CD14-positive monocyte (primary cell): ENCODE measurements at places on chromosomes 1 and 21.

DNA sequence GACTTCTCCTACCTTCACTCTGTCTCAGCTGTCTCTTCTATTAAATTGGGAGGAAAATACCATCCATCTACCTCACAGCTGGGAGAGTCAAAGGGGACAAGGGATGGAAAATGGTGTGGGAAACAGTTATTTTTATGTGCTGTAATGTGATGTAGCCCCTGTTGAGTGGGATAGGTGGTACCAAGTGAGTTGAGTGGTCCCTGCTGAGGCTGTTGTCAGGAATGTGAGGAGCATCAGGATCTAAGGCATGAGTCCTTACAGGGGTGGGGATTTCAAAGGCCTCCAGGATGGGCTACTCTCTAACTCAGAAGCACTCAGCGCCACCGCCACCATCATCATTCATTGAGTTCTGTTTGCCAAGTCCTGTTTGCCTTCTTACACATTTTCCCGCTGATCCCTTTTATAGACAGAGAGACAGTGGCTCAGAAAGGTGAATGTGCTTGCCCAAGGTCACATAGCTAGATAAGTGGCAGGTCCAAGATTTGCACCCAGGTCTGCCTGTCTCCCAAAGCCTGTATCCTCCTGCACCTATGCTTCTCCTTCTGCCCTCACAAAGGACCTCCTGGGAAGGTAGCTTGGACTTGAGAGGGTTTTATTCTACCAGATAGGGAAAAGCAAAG lies 4.6 kb upstream of the ID3 start:
- H3K27ac ChIP-seq, result no peak overlapping the region
- peaks cover 61% of the 10 kb centered on the region for H3K27me3 ChIP-seq
- no peaks in the 10 kb centered on the region for H3K36me3 ChIP-seq
- DNase-seq, result no peak
- no peak overlapping the region for H3K4me3 ChIP-seq

- no peaks in the 10 kb centered on the region for H3K36me3 ChIP-seq
- no peaks in the 10 kb centered on the region for H3K27me3 ChIP-seq
- no peak overlapping the region for H3K4me3 ChIP-seq
- DNase-seq, result no peak
- no peak overlapping the region for H3K27ac ChIP-seq
These were observed 4.1 kb downstream of the MYBPH start for GRCh38 chr1:203171341-203172183.

DNA sequence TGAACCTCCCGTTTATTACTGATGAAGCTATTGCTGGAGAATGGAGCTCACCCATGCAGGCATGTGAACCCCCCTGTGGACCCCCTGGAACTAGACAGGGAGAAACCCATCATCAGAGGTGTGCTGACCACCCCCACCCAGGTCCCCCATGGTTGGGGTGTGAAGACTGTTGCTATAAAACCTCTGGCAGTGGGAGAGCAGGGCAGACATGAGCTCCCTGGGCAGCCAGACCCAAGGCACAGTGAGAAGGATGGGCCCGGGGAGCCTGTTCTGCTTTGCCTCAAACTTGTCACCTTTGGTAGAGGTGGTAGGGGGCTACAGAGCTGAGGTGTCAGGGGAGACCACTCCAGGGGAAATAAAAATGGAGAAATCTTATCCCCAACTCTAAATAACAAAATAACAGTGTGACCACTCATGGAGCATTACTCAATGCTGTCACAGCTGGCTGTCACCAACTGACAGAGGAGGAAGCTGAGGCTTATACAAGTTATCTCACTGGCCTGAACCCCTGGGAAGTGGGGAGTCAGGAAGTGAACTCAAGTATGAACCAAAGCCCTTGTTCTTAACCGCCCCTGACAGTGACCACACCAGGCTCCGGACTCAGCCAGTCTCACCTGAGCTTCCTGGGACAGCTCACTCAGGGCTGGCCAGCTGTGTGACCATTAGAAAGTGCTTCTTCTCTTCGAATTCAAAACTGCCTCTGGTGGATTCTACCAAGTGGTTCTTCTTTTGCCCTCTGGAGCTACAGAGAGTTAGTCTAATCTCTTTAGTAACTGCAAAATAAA lies 698.8 kb downstream of the MATN1 start:
- H3K4me3 ChIP-seq, result no peak overlapping the region
- no peaks in the 10 kb centered on the region for H3K4me1 ChIP-seq
- no peaks in the 10 kb centered on the region for H3K36me3 ChIP-seq
- peaks cover 3% of the 10 kb centered on the region for H3K27me3 ChIP-seq

DNA sequence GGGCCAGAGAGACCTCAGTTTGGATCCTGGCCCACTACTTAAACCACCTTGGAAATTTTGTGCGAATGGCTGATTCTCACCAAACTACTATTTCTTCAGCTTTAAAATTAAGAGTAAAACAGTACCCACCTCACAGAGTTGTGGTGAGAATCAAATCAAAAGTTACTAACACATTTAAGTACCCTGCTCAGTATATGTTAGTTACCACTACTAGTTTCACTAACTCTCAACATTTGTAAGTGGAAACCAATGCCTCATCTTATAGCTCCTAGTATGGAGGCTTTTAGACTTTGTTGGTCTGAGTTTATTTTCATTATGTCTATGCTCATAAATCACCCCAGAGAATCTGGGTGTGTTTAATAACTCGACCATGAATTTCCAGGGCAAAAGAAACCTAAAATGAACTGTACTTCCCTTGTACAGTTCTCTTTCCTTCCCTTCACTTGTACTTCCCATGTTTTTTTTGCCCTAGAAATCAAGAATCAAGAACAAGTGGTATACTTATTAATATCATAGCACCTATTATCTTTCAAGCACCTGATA lies 11.6 kb upstream of the SERBP1 start:
- peaks cover 7% of the 10 kb centered on the region for H3K4me1 ChIP-seq
- H3K27me3 ChIP-seq, result no peaks in the 10 kb centered on the region
- DNase-seq, result no peak
- no peak overlapping the region for H3K4me3 ChIP-seq
- H3K36me3 ChIP-seq, result no peaks in the 10 kb centered on the region
- H3K27ac ChIP-seq, result no peak overlapping the region

GRCh38 chr1:87202922-87203655 lies 125.6 kb upstream of the LMO4 start:
- no peak for DNase-seq
- no peak overlapping the region for H3K4me3 ChIP-seq
- peaks cover 5% of the 10 kb centered on the region for H3K4me1 ChIP-seq
- H3K27ac ChIP-seq, result no peak overlapping the region
- H3K36me3 ChIP-seq, result no peaks in the 10 kb centered on the region

DNA sequence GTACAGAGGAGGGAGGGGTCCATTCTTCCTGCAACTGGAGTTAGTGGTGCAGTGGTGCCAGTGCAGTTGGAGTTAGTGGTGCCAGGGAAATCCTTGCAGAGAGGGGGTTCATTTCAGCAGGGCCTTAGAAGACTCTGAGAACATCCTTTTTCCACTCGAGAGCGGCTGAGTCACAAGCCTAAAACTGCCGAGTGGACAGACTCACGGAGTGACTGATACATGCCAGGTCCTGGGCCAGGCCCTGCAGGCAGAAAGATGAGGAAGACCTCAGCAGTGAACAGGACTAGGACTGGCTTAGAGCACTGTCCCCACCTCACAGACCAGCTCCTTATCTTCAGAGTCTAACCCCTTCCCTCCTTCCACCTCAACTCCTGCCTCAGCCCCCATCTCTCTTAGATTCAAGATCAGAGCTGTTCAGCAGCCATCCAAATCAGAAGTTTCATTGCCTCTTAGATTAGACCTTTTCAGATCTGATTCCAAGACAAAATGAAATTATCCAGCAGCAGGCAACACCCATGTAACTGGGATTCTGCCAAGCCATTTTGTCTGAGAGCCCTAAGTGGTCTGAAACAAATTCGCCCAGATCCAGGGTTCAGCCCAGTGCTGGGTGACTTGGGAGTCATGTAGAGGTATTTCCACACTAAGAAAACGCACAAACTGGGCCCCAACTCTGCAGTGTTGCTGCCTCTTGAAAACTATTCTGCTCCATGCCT lies 12.7 kb upstream of the IKBKE start:
- H3K4me1 ChIP-seq, result peaks cover 16% of the 10 kb centered on the region
- DNase-seq, result peak; percentile 77
- H3K27me3 ChIP-seq, result no peaks in the 10 kb centered on the region
- peaks cover 85% of the 10 kb centered on the region for H3K36me3 ChIP-seq

DNA sequence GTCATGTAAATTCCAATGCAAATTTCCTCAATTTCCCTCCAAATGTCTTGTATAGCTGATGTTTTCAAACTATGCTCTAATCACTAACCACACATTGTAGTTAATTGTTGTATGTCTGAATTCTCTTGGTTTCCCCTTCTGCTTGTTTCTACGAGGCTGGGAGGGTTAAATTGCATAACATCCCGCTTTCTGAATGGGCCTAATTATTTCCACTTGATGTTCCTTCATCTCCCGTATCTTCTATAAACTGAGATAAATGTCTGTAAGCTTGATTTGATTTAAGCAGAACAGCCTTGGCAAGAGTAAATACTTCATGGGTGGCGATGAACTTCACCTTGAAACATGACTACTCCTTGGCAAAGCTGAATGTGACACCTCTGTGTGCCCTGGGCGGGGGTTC lies 72.2 kb downstream of the SERINC2 start:
- no peak for DNase-seq
- no peaks in the 10 kb centered on the region for H3K36me3 ChIP-seq
- no peaks in the 10 kb centered on the region for H3K27me3 ChIP-seq
- no peak overlapping the region for H3K27ac ChIP-seq

- no peak overlapping the region for H3K4me3 ChIP-seq
- no peaks in the 10 kb centered on the region for H3K27me3 ChIP-seq
- no peaks in the 10 kb centered on the region for H3K36me3 ChIP-seq
- H3K4me1 ChIP-seq, result peaks cover 23% of the 10 kb centered on the region
- no peak overlapping the region for H3K27ac ChIP-seq
These were observed 61.9 kb downstream of the WNT9A start for GRCh38 chr1:227885648-227886502.

DNA sequence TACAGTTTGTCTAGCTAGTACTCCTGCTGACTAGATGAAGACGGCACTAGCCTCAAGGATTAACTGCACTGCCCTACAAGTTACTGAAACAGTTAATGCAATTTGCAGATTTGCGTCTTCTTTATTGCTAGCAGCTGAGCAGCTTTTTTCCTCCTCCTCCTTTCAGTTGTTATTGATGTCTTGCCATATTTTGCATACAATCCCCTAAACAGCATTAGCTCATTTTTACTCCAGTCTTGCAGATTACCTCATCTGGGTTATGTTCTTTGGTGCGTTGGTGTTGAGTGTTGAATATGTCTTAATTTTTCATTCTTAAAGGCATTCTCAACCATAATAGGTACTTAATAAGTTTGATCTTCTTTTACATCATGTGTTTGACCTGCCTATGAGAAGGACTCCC lies 363.4 kb upstream of the LYPLAL1 start:
- no peaks in the 10 kb centered on the region for H3K36me3 ChIP-seq
- H3K27me3 ChIP-seq, result no peaks in the 10 kb centered on the region
- no peak for DNase-seq
- no peak overlapping the region for H3K4me3 ChIP-seq
- H3K4me1 ChIP-seq, result no peaks in the 10 kb centered on the region

DNA sequence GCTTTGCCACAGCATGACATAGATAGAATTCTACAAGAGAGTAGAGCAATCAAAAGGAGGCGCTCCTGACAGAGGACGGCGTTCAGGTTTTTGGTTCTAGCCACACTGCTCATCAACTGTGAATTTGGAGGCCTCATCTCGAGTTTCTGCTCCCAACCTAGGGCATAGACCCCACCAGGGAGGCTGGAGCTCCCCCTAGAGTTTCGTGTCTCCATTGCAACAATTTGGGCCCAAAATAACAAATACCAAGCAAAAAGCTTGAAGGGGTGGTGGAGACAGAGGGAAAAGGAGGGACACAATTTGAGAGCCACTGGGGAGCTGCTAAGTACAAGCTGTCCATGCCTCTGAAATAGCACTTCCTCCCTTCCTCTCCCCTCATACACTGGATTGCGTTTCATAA lies 297.0 kb downstream of the GPATCH2 start:
- H3K4me3 ChIP-seq, result no peak overlapping the region
- no peaks in the 10 kb centered on the region for H3K4me1 ChIP-seq
- H3K36me3 ChIP-seq, result no peaks in the 10 kb centered on the region
- DNase-seq, result no peak
- no peak overlapping the region for H3K27ac ChIP-seq
- no peaks in the 10 kb centered on the region for H3K27me3 ChIP-seq

- H3K27ac ChIP-seq, result no peak overlapping the region
- H3K4me1 ChIP-seq, result no peaks in the 10 kb centered on the region
- H3K36me3 ChIP-seq, result no peaks in the 10 kb centered on the region
- H3K27me3 ChIP-seq, result no peaks in the 10 kb centered on the region
These were observed 50.1 kb downstream of the HUNK start for GRCh38 chr21:31922881-31923280.

- DNase-seq, result no peak
- no peak overlapping the region for H3K4me3 ChIP-seq
These were observed 454.8 kb upstream of the ADAMTS5 start for GRCh38 chr21:27421654-27422053.

GRCh38 chr21:46472246-46472645 lies 13.6 kb downstream of the DIP2A start:
- peaks cover 16% of the 10 kb centered on the region for H3K4me1 ChIP-seq
- DNase-seq, result peak; percentile 43
- no peaks in the 10 kb centered on the region for H3K27me3 ChIP-seq
- no peak overlapping the region for H3K4me3 ChIP-seq
- H3K36me3 ChIP-seq, result peaks cover 13% of the 10 kb centered on the region

DNA sequence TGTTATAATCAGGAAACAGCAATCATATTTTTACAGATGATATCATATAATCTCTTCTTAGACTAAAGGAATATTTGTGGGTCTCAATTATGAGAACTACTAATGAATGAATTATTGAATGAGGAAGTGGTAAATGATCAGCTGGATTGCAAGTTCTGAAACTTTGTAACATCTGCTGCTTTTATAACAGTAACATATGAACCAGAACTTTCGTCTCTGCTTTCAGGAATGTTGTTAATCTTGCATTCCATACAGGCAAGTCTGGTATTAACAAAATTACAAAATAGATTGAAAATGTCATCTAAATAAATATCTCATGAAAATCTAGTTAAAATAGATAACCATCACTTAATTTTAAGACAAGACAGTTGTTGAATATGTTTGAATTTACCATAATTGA lies 110.5 kb upstream of the COL11A1 start:
- H3K36me3 ChIP-seq, result no peaks in the 10 kb centered on the region
- no peak overlapping the region for H3K4me3 ChIP-seq
- H3K27ac ChIP-seq, result no peak overlapping the region
- no peak for DNase-seq

DNA sequence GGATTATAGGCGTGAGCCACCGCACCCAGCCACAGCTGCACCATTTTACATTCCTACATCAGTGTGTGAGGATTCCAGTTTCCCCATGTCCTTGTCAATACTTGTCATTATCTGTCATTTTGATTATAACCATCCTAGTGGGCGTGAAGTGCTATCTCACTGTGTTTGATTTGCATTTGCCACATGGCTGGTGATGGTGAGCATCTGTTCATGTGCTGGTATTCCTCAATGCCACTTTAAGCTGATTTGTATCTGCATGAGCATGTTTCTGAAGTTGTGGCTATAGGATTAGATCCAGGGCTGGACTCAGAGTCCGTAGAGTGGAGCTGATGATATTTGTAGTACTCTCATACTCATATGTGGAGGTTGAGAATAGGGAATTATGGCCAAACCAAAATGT lies 36.6 kb downstream of the SRRM1 start:
- H3K4me1 ChIP-seq, result no peaks in the 10 kb centered on the region
- no peak overlapping the region for H3K4me3 ChIP-seq
- H3K27me3 ChIP-seq, result no peaks in the 10 kb centered on the region

GRCh38 chr1:27517907-27518718 lies 28.1 kb upstream of the WASF2 start:
- H3K27ac ChIP-seq, result no peak overlapping the region
- H3K4me3 ChIP-seq, result no peak overlapping the region
- H3K4me1 ChIP-seq, result peaks cover 39% of the 10 kb centered on the region
- no peaks in the 10 kb centered on the region for H3K27me3 ChIP-seq
- no peak for DNase-seq
